Activated CD4-positive, alpha-beta memory T cell treated with anti-CD3 and anti-CD28 coated beads, Interleukin-2, amount 10 ng/mL, durations not matched to agents 7 days and 5 days (primary cell): ENCODE measurements at places on chromosomes 13 and 19.
A peak's percentile ranks its signal among the peaks of the same experiment; 100 is the strongest.

- no peaks in the 10 kb centered on the region for H3K27me3 ChIP-seq
- H3K36me3 ChIP-seq = peaks cover 40% of the 10 kb centered on the region
- peak within 1 kb of the TSS; percentile 32 for H3K27ac ChIP-seq
- peaks cover 12% of the 10 kb centered on the region for H3K4me1 ChIP-seq
- peak within 1 kb of the TSS; percentile 76 for H3K4me3 ChIP-seq
These were observed at the start of gene ZNF677 for GRCh38 chr19:53254411-53255341. TSS of gene ZNF677 (minus strand) at chr19:53254873. CDS start at chr19:53251550, 3,323 bp downstream.

GRCh38 chr13:85586422-85586831, 212.8 kb downstream of the SLITRK6 start:
- H3K4me1 ChIP-seq = no peaks in the 10 kb centered on the region
- H3K4me3 ChIP-seq = no peak overlapping the region
- H3K27me3 ChIP-seq = no peaks in the 10 kb centered on the region
- H3K36me3 ChIP-seq = no peaks in the 10 kb centered on the region

GRCh38 chr19:57031106-57031505, 88.7 kb upstream of the USP29 start:
- H3K36me3 ChIP-seq = peaks cover 3% of the 10 kb centered on the region
- H3K27ac ChIP-seq = no peak overlapping the region
- H3K4me3 ChIP-seq = no peak overlapping the region
- DNase-seq = no peak
- no peaks in the 10 kb centered on the region for H3K27me3 ChIP-seq
- no peaks in the 10 kb centered on the region for H3K4me1 ChIP-seq

DNA sequence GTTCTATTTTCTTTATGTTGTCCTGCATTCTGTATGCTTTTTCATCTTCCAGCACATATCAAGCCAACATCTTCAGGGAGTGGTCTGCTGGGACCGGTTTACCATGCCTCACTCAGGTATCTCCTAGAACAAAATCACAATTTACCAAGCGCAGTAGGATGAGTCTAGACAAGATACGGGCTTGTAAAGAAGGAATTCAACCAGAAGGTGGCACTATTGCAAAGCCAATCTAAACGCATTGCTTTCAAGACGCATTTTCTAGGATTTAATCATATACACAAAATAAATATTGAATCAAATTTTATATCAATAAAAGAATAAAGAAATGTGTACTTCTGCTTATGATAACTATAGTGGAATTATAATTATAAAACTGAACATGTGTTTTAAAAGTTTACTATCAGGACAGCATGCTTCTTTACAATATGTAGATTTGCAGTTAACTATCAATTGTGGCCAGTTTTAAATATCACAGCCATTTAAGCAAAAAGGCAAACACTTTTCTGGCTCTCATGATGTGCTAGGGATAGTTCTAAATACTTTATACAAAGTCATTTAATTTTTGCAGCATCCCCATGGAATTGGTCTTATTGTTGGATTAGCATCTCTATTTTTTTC, 16.1 kb upstream of the TPP2 start:
- DNase-seq = peak; percentile 24
- H3K36me3 ChIP-seq = no peaks in the 10 kb centered on the region

- DNase-seq = peak; percentile 60
- peaks cover 73% of the 10 kb centered on the region for H3K4me1 ChIP-seq
- H3K36me3 ChIP-seq = peaks cover 29% of the 10 kb centered on the region
- peak within 1 kb of the TSS; percentile 86 for H3K4me3 ChIP-seq
- no peaks in the 10 kb centered on the region for H3K27me3 ChIP-seq
- H3K27ac ChIP-seq = peak within 1 kb of the TSS; percentile 85
These were observed at the start of gene ZNF580 for GRCh38 chr19:55640577-55641425. TSS of gene ZNF580 (plus strand) at chr19:55641002. CDS start at chr19:55642509, 1,507 bp downstream.

DNA sequence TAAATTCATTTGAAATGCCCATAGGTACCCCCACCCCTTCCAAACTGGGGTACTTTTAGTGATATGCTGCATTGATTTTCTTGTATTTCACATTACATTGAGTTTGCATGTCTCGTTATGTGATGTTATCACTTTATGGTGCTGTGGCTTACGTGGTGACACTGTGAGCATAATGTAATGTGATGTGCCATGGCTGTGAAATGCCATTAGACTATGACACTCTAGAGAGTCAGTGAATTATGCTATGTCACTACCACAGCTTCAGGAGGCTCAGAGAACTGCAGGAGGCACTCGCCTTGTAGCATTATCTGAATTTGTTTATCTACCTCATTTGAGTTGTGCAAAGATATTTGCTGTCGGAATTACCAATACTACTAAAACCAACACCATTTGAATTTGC, 590.1 kb upstream of the SLC10A2 start:
- DNase-seq = no peak
- no peaks in the 10 kb centered on the region for H3K36me3 ChIP-seq
- no peak overlapping the region for H3K4me3 ChIP-seq
- H3K4me1 ChIP-seq = no peaks in the 10 kb centered on the region
- no peak overlapping the region for H3K27ac ChIP-seq

DNA sequence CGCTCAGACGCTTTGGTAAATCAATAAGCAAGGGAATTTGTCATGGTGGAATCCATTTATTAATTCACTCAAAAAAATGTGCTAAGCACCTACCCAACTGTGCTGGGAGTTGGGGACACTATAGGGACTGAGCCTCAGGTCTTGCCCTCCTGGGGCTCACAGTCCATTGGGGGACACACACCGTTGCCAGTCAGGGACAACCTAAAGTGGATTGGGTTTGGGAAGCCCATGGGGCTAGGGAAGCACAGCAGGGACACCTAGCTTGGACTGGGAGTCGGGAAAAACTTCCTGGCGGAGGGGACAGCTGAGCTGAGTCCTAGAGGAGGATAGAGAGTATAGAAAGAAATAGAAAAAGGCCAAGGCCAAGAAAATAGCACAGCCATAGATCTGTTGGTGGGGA, 8.5 kb downstream of the FOSB start:
- H3K36me3 ChIP-seq = no peaks in the 10 kb centered on the region
- H3K4me1 ChIP-seq = peaks cover 44% of the 10 kb centered on the region
- no peak for DNase-seq
- no peak overlapping the region for H3K4me3 ChIP-seq
- H3K27me3 ChIP-seq = peaks cover 23% of the 10 kb centered on the region
- peak overlapping the region; percentile 8 for H3K27ac ChIP-seq

DNA sequence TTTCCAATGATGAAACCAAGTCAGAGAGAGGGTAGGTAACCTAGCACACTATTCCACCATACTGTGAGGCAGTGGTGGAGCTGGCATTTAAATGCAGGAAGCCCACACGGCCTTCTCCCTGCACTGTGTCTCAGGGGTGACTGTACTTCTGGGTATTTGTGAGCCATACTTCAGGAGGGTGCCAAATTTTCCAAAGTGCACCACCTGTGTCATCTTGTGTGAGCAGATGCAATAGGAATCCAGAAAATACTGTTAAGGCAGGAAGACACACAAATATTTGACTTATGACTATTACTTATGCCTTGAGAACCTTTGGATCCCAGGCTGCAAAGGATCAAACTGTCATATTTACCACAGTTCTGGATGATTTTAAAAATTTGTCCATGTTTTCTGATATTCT, 17.3 kb downstream of the ZNF229 start:
- DNase-seq = no peak
- no peak overlapping the region for H3K27ac ChIP-seq
- no peaks in the 10 kb centered on the region for H3K27me3 ChIP-seq
- H3K4me3 ChIP-seq = no peak overlapping the region
- no peaks in the 10 kb centered on the region for H3K4me1 ChIP-seq

GRCh38 chr19:36997152-36997842, 80.9 kb upstream of the ZNF420 start:
- H3K4me1 ChIP-seq = no peaks in the 10 kb centered on the region
- peaks cover 40% of the 10 kb centered on the region for H3K36me3 ChIP-seq
- no peak for DNase-seq
- no peaks in the 10 kb centered on the region for H3K27me3 ChIP-seq
- H3K4me3 ChIP-seq = no peak overlapping the region

DNA sequence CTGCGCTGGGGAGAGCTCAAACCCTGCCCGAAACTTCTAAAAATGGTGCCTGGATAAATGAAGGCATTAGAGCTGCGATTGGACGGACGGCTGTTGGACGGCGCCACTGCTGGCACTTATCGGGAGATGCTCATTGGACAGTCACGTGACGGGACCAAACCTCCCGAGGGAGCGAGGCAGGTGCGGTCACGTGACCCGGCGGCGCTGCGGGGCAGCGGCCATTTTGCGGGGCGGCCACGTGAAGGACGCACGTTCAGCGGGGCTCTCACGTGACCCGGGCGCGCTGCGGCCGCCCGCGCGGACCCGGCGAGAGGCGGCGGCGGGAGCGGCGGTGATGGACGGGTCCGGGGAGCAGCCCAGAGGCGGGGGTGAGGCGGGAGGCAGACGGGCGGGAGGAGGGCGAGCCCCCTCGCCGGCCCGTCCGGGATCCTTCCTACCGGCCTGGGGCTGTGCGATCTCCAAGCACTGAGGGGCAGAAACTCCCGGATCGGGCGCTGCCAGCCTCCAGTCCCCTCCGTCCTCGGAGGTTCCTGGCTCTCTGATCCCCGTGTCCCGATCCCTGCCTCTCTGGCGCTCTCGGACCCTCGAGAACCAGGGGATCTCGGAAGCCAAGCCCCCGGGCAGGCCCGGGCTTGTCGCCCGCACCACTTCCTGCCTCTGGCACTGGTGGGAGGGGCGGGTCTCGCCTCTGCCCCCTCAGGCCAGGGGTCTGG, at the start of gene BAX:
TSS of gene BAX (plus strand) at position 281 of the 713 bp plus-strand sequence. CDS start at position 335, 54 bp downstream.
- no peaks in the 10 kb centered on the region for H3K27me3 ChIP-seq
- H3K4me3 ChIP-seq = peak within 1 kb of the TSS; percentile 78
- DNase-seq = peak; percentile 96
- H3K4me1 ChIP-seq = peaks cover 44% of the 10 kb centered on the region
- H3K36me3 ChIP-seq = peaks cover 34% of the 10 kb centered on the region

- no peak overlapping the region for H3K27ac ChIP-seq
- H3K36me3 ChIP-seq = peaks cover 85% of the 10 kb centered on the region
- no peaks in the 10 kb centered on the region for H3K27me3 ChIP-seq
- DNase-seq = no peak
- H3K4me1 ChIP-seq = no peaks in the 10 kb centered on the region
These were observed 45.2 kb downstream of the SUCLA2 start for GRCh38 chr13:47955836-47956235.

DNA sequence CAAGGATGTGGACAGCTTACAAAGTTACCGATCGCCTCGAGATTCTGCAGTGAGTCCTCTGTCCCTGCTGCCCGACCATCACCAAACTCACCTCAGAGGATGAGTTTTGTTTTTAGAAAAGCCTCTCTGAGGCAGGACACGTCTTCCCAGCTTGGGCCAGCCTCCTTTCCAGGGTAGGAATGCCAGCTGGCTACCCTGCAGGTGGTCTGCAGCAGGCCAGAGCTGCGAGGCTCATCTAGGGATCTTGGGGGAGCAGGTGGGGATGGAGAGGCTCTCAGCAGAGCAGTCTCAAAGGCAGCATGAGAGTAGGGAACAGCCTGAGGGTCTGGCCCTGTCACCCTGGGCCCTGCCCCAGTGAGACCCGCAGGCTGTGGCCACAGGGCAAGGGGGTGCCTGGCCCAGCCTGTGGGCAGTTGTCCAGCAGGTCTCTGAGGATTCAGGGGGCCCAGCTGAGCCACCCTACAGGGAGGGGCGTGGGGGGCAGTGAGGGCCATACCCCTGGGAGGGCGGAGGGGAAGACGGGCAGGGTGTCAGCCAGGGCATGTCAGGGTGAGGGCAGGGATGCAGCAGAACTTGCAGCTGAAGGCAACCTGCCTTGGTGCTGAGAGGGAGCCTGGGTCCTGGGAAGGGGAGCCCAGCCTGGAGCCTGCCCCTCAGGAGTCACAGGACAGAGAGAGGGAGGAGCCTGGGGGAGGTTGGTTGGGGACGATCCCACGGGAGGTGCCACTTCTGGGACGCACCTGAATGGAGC, 57.3 kb upstream of the TPM4 start:
- no peaks in the 10 kb centered on the region for H3K27me3 ChIP-seq
- DNase-seq = no peak
- no peak overlapping the region for H3K27ac ChIP-seq
- no peaks in the 10 kb centered on the region for H3K36me3 ChIP-seq
- no peak overlapping the region for H3K4me3 ChIP-seq

DNA sequence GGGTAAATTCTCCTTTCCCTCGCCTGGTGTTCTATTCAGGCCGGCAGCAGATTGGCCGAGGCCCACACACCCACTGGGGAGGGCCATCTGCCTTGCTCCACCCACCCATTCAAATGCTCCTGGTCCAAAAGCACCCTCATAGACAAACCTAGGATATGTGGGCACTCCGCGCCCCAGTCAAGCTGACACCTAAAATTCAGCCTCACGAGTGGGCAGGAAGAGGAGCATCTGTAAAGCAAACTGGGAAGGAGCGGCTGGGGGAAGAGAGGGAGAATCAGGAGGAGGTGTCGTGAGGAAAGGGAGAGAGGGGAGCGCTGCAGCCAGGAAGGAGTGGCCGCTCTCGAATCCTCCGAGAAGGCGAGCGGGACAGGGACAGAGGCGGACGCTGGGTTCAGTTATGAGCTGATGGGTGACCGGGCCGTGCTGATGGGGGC, 136.9 kb downstream of the USP12 start:
- no peaks in the 10 kb centered on the region for H3K36me3 ChIP-seq
- H3K27ac ChIP-seq = no peak overlapping the region
- peaks cover 2% of the 10 kb centered on the region for H3K4me1 ChIP-seq
- no peak overlapping the region for H3K4me3 ChIP-seq
- DNase-seq = no peak
- peaks cover 37% of the 10 kb centered on the region for H3K27me3 ChIP-seq

DNA sequence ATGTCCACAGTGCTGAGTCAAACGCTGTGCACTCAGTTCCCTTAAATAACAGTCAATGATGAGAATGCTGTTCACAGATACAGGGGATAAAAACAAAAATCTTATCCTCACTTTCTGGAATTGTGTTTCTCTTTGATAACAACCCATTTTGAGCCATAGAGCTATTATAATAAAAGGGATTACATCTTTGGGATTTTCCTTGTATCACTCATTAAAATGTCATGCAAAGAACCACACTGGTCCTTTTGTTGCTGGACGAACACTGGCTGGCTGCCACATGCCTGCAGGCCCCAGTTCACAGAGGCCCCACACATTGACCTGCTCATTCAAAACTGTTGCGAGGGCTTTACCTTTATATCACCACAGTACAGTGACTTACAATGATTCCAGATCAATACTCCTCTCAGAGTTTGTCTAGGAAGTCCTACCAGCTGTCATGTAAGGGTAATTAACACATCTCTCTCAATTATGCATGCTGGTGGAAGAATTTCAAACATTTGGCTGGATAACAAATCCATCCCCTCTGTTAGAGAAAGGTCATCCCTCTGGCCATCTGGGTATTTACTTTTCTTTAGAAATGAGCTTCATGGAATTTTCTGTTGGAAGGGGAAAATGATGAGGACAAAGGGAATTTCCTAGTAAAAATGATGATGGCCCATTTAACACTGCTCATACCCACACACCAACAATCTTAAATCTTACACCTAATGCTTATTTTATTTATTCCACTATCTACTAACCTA, 85.9 kb downstream of the MBNL2 start:
- DNase-seq = no peak
- H3K36me3 ChIP-seq = peaks cover 5% of the 10 kb centered on the region
- no peak overlapping the region for H3K4me3 ChIP-seq
- no peaks in the 10 kb centered on the region for H3K4me1 ChIP-seq
- H3K27ac ChIP-seq = no peak overlapping the region

DNA sequence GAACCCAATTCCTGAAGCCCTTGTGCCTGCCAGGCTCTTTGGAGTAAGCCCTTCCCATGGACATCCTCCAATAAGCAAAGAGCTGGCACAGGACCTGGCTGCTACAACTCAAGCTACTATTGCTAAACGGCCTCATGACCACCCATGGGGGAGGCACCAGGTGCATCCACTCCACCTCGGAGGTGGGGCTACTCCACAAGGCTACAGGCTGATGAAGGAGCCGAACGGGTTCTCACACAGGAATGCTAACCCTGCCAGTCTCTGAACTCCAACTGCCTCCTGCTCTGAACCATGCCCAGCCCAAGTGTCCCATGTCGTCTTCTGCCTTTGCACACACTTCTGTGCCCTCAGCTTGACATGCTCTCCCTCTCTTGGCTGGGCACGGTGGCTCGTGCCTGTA, 10.0 kb downstream of the SYMPK start:
- DNase-seq = no peak
- peaks cover 57% of the 10 kb centered on the region for H3K36me3 ChIP-seq
- no peak overlapping the region for H3K27ac ChIP-seq
